Stimulated activated CD4-positive, alpha-beta T cell treated with anti-CD3 and anti-CD28 coated beads, Interleukin-4, amount 100 ng/mL, for 48 hours (primary cell): ENCODE measurements at places on chromosomes 16 and 17.
A peak's percentile ranks its signal among the peaks of the same experiment; 100 is the strongest.

DNA sequence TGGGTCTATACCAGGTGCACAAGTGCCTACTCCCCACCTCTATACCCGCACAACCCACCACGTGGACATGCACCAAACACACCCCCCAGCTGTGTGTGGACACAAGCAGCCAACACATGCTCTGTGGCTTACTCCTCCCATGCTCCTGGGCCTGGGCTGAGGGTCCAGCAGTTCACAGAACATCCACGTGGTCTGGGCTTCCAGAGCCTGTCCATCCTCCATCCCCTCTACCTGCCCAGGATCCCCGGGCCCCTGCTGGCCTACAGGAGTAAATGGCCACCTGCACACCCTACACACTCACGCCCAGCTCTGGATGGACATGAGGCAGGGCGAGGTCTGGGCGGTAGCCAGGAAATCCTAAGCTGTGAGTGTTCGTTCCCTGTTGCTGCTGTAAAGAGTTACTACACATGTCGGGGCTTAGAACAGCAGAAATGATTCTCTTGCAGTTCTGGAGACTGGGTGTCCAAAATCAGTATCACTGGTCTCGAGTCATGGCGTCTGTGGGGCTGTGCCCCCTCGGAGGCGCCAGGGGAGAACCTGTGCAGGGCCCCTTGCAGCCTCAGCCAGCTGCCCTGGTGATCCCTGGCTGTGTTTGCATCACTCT, 15.0 kb upstream of the RAI1 start:
- DNase-seq: no peak

DNA sequence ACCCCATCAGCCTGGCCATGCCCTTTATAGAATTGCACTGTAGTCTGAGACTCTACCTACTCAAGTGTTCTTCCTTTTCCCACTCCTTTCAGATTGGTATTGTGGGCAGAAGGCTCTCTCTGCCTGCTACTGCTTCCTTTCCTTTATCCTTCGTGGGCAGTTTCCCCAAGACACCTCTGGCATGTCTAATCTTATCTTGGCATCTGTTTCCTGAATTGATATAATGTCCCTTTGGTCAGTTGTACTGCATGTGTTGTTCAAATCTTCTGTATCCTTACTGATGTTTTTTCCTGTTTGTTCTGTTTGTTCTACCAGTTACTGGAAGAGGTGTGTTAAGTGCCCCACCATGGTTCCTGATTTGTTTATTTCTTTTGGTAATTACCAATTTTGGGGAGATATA, 29.5 kb upstream of the MSI2 start:
- DNase-seq: no peak

GRCh38 chr16:48903039-48903438, 293.1 kb upstream of the N4BP1 start:
- DNase-seq: no peak

DNA sequence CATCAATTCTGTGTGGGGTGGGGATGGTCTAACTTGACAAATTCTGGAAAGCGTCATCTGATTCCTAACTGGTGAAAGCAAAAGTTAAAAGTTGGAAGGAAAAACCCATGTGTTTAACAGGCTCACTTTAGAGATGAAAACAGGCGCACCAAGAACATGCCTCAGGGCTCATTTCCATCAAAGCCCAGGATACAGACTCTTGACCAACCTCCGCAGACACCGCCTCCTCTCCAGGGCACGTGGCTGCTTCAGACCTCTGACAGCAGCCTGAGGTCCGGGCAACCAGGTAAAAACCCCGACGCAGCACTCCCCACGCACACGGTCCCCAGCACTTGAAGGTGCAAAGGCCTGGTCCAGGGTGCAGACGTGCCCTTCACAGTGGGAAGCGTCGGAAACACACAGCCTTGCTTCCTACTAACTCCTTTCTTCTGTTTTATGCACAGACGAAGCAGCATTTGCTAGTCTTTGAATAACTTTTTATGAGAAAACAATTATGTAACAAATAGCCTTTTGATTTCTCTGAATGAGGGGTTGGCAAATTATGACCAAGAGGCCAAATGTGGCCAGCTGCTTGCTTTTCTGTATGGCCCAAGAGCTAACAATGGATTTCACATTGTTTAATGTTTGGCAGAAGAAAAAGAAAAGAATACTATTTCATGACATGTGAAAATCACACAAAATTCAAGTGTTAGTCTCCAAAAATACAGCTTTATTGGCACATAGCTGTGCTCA, 44.2 kb upstream of the TRAP1 start:
- DNase-seq: no peak

GRCh38 chr17:74952431-74953133, 16.9 kb downstream of the OTOP3 start:
- no peak for DNase-seq

GRCh38 chr16:48590476-48590875, 19.5 kb downstream of the N4BP1 start:
- DNase-seq: no peak

- no peak for DNase-seq
These were observed 265.3 kb upstream of the CACNG5 start for GRCh38 chr17:66569572-66569971.

GRCh38 chr17:67015001-67015400, 29.4 kb upstream of the CACNG1 start:
- DNase-seq: no peak

DNA sequence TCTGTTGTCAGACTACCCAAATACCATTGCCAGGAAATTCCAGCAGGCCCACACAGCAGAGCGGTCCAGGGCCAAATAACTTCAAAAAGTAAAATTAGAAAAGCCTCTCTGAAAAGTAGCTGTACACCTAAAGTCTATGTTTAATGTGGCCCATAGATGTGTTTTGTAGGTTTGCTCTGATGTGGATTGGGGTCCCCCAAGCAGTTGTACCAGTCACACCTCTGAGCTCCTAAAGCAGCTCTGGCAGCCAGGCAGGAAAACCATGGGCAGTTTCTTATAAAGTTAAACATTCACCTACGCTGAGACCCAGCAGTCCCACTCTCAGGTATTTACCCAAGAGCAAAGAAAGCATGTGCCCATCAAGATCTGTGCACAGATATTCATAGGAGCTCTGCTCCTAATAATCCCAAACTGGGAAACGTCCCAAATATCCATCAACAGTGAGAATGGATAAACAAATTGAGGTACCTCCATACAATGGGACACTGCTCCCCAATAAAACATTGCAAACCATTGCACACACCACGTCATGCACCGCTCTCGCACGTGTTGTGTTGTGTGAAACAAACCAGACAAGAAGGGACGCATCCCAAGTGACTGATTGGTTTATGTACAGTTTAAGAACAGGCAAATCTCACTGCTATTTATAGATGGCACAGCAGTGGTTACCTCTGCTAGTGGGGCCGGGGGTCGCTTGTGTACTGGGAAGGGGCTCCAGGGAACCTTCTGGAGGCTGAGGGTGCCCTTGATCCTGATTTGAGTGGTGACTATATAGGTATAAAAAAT, 15.8 kb upstream of the PRM1 start:
- DNase-seq: no peak

DNA sequence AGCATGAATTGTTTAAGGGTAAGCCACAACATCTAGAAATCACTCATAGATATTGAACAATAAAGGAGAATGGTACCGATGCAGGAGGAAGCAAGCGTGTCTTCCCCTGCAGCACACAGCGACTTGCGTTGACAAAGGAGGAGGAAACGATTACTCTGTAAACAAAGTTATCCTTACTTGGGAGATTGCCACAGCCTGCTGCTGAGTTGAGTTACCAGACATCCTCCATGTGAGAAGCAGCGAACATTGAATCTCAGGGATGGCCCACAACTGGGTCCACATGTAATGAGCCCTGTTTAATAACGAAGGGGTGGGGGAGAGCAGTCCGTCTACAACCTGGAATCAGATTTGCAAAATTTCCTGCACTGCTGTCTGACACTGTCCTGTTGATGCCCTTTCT, 27.7 kb downstream of the CLUH start:
- DNase-seq: no peak

DNA sequence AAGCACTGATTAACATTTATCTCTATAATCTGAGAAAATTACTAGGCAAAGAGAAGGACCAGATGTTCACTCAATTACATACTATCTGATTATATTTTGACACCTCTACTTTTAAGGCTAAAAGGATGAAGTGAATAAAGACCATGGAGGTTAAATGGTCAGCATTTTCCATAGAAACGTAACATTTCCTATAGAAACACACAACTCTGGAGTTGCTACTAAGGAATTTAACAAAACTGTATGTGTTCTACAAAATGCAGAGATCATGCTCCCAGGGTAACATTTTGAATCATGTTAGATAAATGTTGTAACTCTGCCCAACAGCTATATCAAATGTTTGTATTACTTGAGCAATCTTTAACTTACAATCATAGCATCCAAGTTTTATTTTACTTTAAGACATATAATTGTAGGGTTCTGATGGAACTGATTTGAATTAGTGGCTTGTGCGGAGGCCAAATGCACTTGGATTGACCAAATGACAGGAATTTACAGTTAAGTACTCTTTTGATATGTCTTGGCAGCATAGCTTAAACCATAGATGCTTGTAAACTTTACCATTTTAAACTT, 97.7 kb downstream of the RPGRIP1L start:
- no peak for DNase-seq

GRCh38 chr17:78163881-78164747, 4.3 kb upstream of the SYNGR2 start:
- no peak for DNase-seq

GRCh38 chr17:41739661-41740352, 5.4 kb upstream of the HAP1 start:
- DNase-seq: no peak

- no peak for DNase-seq
These were observed 17.2 kb upstream of the TMEM92 start for GRCh38 chr17:50256826-50257618.

- DNase-seq: no peak
These were observed 117.3 kb downstream of the ADCY9 start for GRCh38 chr16:3998793-3999478.

- DNase-seq: peak; percentile 28
These were observed at the start of gene HAS3 for GRCh38 chr16:69105501-69106361. HAS3 (plus strand) TSS chr16:69105653; CDS start chr16:69109396, 3,743 bp downstream.

DNA sequence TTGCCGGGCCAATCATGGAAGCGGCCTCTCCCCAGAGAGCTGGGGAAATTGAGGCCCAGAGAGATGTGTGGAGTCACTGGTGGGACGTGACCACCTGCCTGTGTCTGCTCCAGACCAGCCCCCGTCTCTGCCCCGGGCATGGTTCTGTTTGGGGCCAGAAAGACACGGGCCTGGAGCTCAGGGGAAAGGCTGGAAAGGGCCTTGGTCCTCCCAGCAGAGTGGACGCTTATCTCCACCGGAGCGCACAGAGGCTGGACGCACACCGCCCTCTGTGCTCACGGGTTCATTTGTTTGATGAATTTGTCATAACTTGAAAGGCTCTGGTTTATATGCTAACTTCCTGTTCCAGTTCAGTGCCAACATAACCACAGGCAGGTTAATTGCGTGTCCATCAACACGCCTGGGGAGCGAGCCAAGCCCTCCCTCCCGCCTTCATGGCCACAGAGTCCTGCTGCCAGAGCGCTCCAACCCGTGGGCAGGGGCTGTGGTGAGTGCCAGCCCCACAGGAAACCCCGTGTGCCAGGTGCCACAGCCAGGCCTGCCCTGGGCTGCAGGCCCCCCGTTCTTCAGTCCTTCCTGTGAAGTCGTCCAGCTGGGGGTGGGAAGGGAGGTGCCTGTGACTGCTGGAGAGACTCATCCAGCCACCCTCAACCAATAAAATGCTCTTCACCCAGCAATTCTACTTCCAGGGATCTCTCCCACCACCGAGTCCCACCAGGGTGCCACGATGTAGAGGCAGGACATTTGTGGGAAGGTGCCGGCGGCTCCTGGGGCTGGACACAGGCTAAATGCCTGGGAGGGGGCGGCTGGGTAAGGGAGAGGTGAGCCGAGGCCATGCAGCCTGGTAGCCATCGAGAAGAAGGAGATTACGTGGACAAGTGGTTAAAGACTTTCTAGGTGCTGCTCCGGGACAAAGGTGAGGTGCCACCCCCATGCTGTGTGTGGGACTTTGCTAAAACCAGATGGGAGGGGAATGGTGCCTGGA, 29.4 kb upstream of the BAHCC1 start:
- no peak for DNase-seq

GRCh38 chr16:28863929-28864793, 518 bp downstream of the SH2B1 start:
- DNase-seq: no peak

DNA sequence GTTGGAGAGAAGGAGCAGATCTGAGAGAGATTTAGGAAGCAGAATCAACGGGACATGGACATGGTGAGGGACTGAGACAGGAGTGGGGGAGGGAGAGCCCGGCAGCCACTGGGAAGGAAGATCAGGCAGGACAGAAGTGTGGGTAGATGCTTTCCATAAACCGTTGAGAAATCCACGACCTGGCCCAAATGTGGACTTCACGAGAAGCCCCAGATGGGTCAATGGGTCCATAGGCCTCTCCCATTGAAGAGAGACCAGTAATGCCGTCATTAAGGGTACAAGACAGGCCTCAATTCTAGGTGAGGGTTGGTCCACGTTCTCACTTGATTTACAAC, 530 bp upstream of the CCL22 start:
- DNase-seq: no peak

DNA sequence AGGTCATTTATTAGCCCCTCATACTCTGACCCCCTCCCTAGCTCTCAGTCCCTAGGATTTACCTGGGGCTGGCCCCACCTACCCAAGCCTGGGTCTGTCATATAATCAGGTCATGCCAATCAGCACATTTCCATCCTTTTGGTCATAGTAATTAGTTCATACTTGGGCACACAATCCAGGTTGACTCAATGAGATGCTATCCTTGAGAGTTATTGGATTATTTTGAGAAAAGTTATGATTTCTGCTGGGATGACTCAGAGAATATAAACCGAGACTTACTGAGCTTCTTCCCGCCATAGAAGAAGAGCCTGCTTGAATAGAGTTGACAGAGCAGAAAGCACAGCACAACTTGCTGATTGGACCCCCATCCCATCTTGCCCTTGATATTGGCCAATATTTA, 331.5 kb downstream of the CBLN1 start:
- no peak for DNase-seq

- DNase-seq: no peak
These were observed 13.3 kb downstream of the NDUFAF8 start for GRCh38 chr17:81252326-81252986.

DNA sequence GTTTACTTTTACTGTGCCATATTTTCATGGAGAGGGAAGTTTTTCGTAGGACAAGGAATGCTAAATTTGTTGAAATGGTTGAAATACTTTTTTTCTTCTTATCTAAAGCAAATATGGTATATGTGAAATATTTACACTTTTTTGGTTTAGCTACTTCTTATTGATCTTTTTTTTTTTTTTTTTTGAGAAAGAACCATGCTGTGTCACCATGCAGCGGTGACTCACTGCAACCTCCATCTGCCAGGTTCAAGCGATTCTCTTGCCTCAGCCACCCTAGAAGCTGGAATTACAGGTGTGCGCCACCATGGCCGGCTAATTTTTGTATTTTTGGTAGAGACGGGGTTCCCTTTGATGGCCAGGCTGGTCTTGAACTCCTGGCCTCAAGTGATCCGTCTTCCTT, 100.5 kb downstream of the FTO start:
- no peak for DNase-seq
